ENCODE measurements at places on chromosomes 16 and 17.

GRCh38 chr17:60363700-60364405 is 28.1 kb downstream of the USP32 start:
- no peak for DNase-seq

DNA sequence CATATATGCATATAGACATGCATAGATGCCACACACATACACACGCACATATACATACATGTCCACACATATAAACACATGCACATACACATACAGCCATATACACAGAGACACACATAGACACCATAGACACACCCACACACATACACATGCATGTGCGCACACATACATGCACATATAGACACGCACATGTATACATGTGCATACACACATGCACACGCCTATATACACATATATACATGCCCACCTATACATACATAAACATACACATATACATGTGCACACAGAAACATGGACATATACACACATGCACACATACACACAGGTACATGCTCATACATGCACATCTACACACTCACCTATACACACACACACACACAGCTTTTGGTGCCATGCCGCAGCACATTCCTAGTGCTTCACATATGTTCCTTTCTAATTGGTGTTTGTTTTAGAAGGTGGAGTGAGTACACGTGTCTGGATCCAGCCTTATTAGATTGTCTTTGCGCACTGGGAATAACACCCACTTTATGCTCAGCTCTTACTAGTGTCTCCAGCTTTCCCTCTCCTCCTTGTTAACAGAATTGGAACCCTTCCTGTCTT is 198.0 kb downstream of the RPTOR start:
- DNase-seq, result no peak

DNA sequence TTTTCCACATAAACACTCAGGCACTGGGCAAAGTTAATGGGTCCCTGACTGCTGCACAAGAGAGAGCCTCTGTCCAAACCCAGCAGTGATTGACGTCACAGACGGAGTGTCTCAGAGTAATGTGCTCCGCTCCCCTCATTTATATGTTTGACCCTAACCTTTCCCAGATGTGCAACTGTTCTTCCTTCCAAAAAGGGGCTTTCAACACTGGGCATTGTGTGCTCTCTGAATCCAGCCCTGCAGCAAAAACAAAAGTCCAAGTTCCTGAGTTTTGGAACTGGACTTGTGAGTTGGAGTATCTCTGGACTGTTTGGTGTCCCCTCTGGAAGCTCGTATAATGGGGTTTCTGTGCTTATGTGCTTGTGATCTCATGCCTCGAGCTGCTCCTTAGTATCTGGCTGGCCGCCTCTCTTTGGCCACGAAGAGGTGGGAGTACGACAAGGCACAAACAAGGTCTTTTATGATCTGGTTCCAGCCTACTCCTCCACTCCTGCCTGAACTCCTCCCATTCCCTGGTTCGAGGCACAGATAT is 76.4 kb upstream of the SMIM36 start:
- DNase-seq, result no peak

- peak; percentile 41 for DNase-seq
Measured at GRCh38 chr17:77247048-77247541, 106.3 kb downstream of the SEC14L1 start.

GRCh38 chr17:40105861-40106759 is 5.7 kb upstream of the NR1D1 start:
- DNase-seq, result no peak

- no peak for DNase-seq
Measured at GRCh38 chr16:75794426-75794825, 68.1 kb upstream of the CPHXL start.
